ENCODE measurements at places on chromosomes 7 and 10.

GRCh38 chr7:2941216-2941859, 97.2 kb upstream of the GNA12 start:
- no peak for DNase-seq

DNA sequence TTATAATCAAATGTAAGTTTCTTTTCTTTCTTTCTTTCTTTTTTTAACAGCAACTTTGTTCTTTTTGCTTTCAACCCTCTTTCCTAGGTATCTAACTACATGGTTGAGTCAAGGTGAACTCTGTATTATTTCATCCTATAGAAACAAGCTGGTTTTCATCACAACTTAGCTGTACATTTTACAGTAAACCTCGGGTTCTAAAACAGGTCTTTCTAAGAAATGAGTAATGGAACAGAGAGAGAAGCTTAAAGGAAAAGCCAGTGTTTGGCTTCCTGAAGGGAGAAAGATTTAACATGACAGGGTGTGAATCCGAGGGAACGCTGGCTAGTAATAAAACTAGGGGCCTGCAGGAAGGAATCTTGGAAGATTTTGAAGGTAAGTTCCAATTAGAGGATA, 143.4 kb upstream of the ITGB1 start:
- DNase-seq, result no peak

DNA sequence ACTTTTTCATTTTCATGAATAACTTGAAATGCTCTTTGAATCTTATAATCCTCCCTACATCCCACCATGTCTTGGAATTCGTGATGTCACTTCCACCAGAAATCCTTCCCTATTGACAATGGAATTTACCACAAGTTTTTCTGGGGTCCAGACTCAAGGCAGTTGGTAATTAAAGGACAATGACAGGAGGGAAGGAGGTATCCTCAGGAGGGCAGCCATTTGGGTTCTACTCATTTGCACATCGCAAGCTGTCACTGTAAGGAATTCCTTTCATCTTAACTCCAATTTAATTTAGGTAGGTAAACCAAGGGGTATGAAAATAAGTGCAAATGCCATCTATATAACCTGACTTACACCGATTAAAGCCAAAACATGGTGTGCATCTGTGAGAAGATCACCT, 21.9 kb downstream of the LRRC17 start:
- no peak for DNase-seq

GRCh38 chr10:128875956-128876736, 590.9 kb upstream of the MGMT start:
- DNase-seq, result no peak

DNA sequence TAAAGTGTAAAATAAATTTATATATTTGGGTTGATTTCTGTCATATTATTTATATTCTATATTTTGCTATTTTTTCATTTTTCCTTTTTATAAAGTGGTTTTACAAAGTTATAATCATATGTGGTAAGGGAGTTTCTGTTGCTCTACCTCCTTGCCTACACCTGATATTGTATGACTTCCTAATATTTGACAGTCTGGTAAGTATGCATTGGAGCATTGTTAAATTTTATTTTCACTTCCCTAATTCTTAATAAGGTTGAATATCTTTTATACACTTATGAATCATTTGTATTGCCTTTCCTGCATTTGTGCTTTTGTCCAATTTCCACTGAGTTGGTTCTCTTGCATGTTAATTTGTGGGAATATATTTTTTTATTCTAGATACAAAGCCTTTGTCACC, 492.4 kb downstream of the GRID1 start:
- DNase-seq, result no peak

DNA sequence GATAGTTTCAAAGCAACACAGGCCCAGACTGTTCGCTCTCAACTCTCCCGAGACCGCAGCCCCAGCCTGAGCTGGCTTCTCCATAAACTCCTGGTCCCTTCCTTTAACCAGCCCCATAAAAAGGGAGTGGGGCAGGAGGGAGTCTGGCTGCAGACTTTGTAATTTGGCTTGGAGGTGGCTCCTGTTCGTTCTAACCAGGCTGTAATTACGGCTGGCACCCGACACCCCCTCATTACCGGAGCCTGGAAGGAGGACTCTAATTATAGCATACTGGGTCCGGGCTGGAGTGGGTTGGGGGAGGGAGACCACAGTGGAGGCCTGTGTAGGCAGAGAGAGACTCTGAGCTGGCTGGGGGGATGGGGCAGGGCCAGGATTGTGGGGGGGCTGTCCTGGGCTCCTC, 49.7 kb downstream of the UNC5B start:
- DNase-seq, result no peak

GRCh38 chr7:11182736-11183135, 209.1 kb downstream of the PHF14 start:
- DNase-seq, result no peak

- no peak for DNase-seq
Measured at GRCh38 chr7:153404124-153404523, 644.6 kb downstream of the ACTR3B start.
